Osteocyte (in vitro differentiated cells): ENCODE measurements at places on chromosomes 11 and 22. TPM values are rescaled to one million over a fixed set of nuclear protein-coding genes. Genes with fewer than 3 reads are reported as not detected.

Gene ART1
- total RNA-seq = not detected in 2 replicates

GRCh38 chr11:126497581-126498122 lies 142.2 kb downstream of the ST3GAL4 start:
- H3K27ac ChIP-seq = no peak overlapping the region
- H3K27me3 ChIP-seq = no peaks in the 10 kb centered on the region
- H3K4me1 ChIP-seq = no peaks in the 10 kb centered on the region
- H3K36me3 ChIP-seq = no peaks in the 10 kb centered on the region

Gene PGA5
- total RNA-seq = not detected in 2 replicates

Gene MMP10
- total RNA-seq = not detected in 2 replicates

GRCh38 chr11:116044520-116044919 lies 540.3 kb upstream of the CADM1 start:
- H3K36me3 ChIP-seq = no peaks in the 10 kb centered on the region
- no peak for DNase-seq
- H3K27me3 ChIP-seq = peaks cover 17% of the 10 kb centered on the region
- H3K27ac ChIP-seq = no peak overlapping the region
- H3K4me1 ChIP-seq = peaks cover 1% of the 10 kb centered on the region

GRCh38 chr11:129894278-129895125 lies 876 bp downstream of the NFRKB start:
- no peak for DNase-seq
- H3K4me1 ChIP-seq = peaks cover 19% of the 10 kb centered on the region
- H3K4me3 ChIP-seq = peak overlapping the region; percentile 89
- H3K27ac ChIP-seq = peak overlapping the region; percentile 74
- H3K36me3 ChIP-seq = peaks cover 21% of the 10 kb centered on the region

GRCh38 chr11:64649291-64649697 lies 58.3 kb downstream of the SLC22A12 start:
- DNase-seq = no peak
- H3K36me3 ChIP-seq = no peaks in the 10 kb centered on the region
- H3K27ac ChIP-seq = no peak overlapping the region
- peaks cover 12% of the 10 kb centered on the region for H3K4me1 ChIP-seq
- H3K4me3 ChIP-seq = no peak overlapping the region
- peaks cover 20% of the 10 kb centered on the region for H3K27me3 ChIP-seq

GRCh38 chr11:100203789-100204188 lies 483.3 kb upstream of the ARHGAP42 start:
- H3K36me3 ChIP-seq = no peaks in the 10 kb centered on the region
- H3K4me3 ChIP-seq = no peak overlapping the region
- no peak overlapping the region for H3K27ac ChIP-seq
- no peak for DNase-seq
- no peaks in the 10 kb centered on the region for H3K27me3 ChIP-seq

GRCh38 chr11:116255321-116255953 lies 517.4 kb downstream of the BUD13 start:
- no peak overlapping the region for H3K27ac ChIP-seq
- no peak overlapping the region for H3K4me3 ChIP-seq
- H3K4me1 ChIP-seq = no peaks in the 10 kb centered on the region
- no peaks in the 10 kb centered on the region for H3K36me3 ChIP-seq
- no peak for DNase-seq

- no peak overlapping the region for H3K27ac ChIP-seq
- no peak for DNase-seq
- H3K27me3 ChIP-seq = peaks cover 16% of the 10 kb centered on the region
- H3K36me3 ChIP-seq = no peaks in the 10 kb centered on the region
These were observed 77.2 kb upstream of the INCENP start for GRCh38 chr11:62046568-62047100.

Gene CRACR2B
- 3.9 and 4.2 TPM in 2 replicates for total RNA-seq
